H1 (cell line): ENCODE measurements at places on chromosomes 4 and X. TPM values are rescaled to one million over a fixed set of nuclear protein-coding genes. Genes with fewer than 3 reads are reported as not detected.

C4orf36 gene
- 1.5 TPM in 2 replicates for total RNA-seq

CCDC158 gene
- total RNA-seq = not detected in 2 replicates

TMPRSS11A gene
- total RNA-seq = not detected in 2 replicates

UGT2A1 gene
- total RNA-seq = 0.19 TPM in 1 of 2 replicates, not detected in the other

TBX22 gene
- total RNA-seq = 0.33 and 0.63 TPM in 2 replicates

PAPSS1 gene
- total RNA-seq = 79.1 and 79.2 TPM in 2 replicates

FOXO4 gene
- 54.8 and 57.4 TPM in 2 replicates for total RNA-seq

XAGE1B gene
- total RNA-seq = not detected in 2 replicates

PRKG2 gene
- total RNA-seq = 1.2 and 1.5 TPM in 2 replicates

PCDH18 gene
- 40.1 and 41.8 TPM in 2 replicates for total RNA-seq

SCRG1 gene
- total RNA-seq = not detected in 2 replicates

FABP2 gene
- not detected in 2 replicates for total RNA-seq

SMIM31 gene
- total RNA-seq = not detected in 2 replicates

HUWE1 gene
- total RNA-seq = 252 and 257 TPM in 2 replicates

BMX gene
- not detected in 2 replicates for total RNA-seq

PAGE4 gene
- not detected in 2 replicates for total RNA-seq

SPARCL1 gene
- total RNA-seq = 0.48 and 0.78 TPM in 2 replicates

TACR3 gene
- 2.3 and 3.0 TPM in 2 replicates for total RNA-seq

PAGE5 gene
- not detected in 2 replicates for total RNA-seq

CXorf49B gene
- total RNA-seq = not detected in 2 replicates

DDX53 gene
- not detected in 2 replicates for total RNA-seq

RFC1 gene
- total RNA-seq = 78.0 and 83.8 TPM in 2 replicates

AFF1 gene
- 85.4 and 85.5 TPM in 2 replicates for total RNA-seq

GPR50 gene
- 1.6 TPM in 2 replicates for total RNA-seq

POLR2B gene
- total RNA-seq = 99.9 and 115 TPM in 2 replicates

MAGEA4 gene
- total RNA-seq = 0.27 and 0.45 TPM in 2 replicates

SPON2 gene
- 2.8 and 3.2 TPM in 2 replicates for total RNA-seq

MAGEB1 gene
- total RNA-seq = not detected in 2 replicates

GAGE12F gene
- not detected in 2 replicates for total RNA-seq

FAM199X gene
- 14.4 and 14.9 TPM in 2 replicates for total RNA-seq

SAP30 gene
- total RNA-seq = 17.9 and 21.1 TPM in 2 replicates

STATH gene
- total RNA-seq = not detected in 2 replicates

DRP2 gene
- 0.20 and 0.25 TPM in 2 replicates for total RNA-seq

CHRNA9 gene
- total RNA-seq = 1.4 and 1.5 TPM in 2 replicates

LRP2BP gene
- 0.30 and 0.40 TPM in 2 replicates for total RNA-seq
